Activated gamma-delta T cell treated with Interleukin-2 at 50 U/mL for 16 hours (primary cell): ENCODE measurements at places on chromosomes 13 and 19.

DNA sequence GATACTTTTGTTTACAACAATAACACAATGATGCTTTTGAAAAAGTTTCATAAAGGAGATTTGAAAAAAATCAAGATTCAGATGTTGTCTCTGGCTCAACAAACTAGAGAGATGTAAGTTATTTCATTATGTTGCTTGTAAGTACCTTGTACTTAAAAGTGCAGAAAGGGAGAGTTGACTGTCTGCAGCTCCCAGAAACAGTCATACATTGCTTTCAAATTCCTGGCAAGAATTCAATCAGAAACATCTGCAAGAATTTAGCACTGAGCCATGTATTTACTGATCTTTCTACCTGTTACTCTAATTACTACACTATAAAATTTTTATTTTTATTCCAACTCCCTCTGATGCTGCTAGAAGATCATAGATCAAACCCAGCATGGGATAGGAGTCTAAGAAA lies 1261.3 kb upstream of the SPRY2 start:
- DNase-seq: no peak

- no peak for DNase-seq
These were observed 7.3 kb upstream of the GADD45B start for GRCh38 chr19:2468596-2468995.

DNA sequence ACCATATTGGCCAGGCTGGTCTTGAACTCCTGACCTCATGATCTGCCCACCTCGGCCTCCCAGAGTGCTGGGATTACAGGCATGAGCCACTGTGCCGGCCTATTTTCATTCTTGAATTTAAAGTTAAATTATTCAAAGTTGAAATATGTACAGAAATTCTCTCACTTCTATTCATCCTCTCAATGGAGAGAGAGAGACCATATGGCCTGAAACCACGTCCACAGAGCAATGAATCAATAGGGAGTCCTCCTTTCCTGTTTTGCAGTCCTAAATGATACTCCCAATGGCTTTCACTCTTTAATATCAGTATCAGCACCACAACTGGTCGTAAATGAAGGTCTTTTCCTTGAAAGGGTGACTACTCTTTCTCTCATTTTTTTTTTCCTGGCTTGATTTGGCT lies 30.5 kb upstream of the KCTD4 start:
- no peak for DNase-seq

DNA sequence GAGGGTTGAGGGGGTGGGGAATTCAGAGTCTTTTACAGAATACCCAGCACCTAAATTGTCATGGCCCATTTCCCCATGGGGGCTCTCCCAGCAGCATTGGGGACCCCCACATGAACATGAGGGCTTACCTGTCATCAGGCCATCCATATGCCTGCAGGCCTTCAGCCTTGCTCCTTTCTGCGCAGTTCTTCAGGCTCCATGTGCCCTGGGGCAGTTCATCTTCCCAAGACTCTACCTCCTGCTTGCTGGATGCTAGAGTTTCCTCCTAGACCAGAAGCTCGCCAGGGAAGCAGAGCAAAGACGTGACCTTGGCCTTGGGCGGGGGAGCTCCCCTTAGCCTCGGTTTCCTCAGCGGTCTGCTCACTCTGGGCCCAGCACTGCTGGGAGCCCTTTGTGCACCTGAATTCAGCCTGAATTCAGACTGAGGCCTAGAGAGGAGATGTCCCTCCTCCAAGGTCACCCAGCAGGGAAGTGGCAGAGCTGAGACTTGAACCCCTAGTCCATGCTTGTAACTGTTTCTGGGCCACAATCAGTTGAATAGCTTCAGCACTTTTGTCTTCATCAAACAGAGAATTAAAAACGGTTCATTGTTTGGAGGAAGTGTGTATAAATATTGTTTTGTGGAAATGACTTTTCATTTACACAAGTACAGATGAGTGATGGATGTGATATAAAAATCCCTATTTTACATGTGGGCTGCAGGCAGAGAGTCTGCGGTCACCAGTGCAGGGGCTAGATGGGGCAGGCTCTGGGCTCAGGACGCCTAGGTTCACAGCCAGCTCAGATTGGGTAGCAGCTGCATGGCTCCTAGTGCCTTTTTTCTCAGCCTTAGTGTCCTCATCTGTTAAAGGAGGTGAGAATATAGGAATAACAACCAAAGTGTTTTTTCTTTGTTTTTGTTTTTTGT lies 9.5 kb downstream of the PPP5C start:
- DNase-seq: no peak

DNA sequence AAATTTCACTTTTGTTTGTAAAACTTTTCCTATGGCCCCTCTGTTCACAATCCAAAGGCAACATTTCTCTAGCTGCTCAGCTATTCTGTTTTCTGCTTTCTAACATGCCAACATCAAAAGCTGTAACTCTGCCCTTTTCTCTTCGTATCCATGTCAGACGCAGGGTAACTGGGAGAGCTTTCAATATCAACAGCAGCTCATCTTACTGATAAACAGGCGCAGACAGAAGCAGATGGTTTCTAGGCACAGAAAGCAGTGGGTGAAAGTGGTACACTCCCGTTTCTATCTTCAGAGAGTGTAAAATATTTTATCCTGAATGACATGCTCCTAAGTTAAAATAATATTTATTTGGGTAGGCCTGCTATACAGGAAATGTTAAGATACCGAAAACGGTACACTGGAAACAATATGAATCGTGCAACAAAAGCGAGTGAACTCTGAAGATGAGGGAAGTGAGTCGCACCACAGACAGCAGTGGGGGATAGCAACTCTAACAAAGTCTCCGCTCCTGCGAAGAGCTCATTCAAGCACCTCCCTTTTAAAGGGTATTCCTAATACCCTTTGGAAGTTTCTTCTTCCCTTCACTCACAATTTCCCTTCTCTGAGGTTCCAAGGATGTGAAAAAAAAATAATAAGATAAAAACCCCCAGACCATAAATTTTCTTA lies 798.3 kb downstream of the GPC5 start:
- DNase-seq: no peak

DNA sequence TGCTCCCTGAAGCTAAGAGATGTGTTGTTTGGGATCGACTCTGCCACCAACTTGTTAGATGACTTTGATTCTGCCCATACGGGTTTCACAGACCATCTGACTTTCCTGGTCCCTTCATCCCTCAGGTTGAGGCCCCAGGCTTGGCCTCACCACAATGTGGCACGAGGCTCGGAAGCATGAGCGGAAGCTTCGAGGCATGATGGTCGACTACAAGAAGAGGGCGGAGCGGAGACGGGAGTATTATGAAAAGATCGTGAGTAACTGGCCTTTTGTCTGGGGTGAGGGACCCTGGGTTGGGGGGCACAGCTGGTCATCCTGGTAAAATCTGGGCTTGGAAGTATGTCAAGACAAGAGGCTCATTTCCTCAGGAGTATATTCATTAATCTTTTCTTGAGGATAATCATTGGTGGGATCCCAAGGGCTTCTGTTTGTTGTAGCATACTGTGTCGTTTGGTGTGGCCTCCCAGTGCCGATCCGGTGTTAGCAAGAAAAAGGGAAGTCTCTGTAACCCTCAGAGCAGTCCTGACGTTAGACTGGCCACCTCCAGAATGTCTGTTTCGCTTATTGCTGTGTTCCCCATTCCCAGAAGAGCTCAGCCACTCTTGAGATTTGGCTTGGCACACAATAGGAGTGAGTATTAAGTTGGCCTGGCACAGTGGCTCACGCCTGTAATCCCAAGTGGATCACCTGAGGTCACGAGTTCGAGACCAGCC lies 1.4 kb downstream of the CLASRP start:
- no peak for DNase-seq

GRCh38 chr13:78035500-78035899 lies 116.9 kb upstream of the EDNRB start:
- no peak for DNase-seq

DNA sequence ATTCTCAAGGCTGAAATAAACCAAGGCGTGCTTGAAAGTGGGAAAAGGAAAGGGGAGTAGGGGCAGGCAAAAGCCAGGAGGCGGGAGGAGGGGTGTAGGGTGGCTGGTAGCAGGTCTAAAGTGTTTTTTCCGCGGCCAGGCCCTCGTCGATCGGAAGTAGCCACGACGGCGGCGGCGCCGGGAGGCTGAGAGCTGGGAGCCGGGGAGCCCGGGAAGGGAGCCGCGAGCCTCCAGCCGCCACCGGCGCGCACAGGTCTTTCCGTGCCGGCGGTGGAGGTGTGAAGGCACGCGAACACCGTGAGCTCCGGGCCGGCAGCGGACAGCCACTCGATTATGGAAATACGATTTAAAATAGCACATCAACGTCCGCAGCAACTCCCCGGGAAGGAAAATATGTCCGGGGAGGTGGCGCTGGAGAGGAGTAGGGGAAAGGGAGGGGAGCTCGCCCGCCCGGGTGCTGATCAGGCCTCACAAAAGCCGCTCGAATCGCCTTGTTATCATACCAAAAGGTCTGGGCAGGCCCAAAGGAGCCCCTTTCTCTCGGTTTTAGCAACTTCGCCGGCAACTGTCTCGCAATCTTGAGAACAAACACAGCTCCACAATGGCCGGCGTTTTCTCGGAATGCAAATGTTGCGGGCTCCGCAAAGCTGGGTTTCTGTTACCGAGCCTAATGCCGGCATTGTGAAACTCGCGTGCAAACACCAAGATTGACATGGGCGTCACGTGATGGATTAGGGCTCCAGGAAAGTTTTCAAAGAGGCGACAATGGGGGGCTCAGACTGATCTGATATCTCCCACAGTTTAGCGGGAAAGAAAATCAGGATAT lies 2.9 kb upstream of the PCDH8 start:
- no peak for DNase-seq

GRCh38 chr19:46537136-46538097 lies 41.8 kb upstream of the PNMA8B start:
- peak; percentile 68 for DNase-seq

GRCh38 chr19:28882818-28883217 lies 330.1 kb downstream of the UQCRFS1 start:
- DNase-seq: no peak

GRCh38 chr19:48552406-48553322 lies 692 bp downstream of the SULT2B1 start:
- no peak for DNase-seq

DNA sequence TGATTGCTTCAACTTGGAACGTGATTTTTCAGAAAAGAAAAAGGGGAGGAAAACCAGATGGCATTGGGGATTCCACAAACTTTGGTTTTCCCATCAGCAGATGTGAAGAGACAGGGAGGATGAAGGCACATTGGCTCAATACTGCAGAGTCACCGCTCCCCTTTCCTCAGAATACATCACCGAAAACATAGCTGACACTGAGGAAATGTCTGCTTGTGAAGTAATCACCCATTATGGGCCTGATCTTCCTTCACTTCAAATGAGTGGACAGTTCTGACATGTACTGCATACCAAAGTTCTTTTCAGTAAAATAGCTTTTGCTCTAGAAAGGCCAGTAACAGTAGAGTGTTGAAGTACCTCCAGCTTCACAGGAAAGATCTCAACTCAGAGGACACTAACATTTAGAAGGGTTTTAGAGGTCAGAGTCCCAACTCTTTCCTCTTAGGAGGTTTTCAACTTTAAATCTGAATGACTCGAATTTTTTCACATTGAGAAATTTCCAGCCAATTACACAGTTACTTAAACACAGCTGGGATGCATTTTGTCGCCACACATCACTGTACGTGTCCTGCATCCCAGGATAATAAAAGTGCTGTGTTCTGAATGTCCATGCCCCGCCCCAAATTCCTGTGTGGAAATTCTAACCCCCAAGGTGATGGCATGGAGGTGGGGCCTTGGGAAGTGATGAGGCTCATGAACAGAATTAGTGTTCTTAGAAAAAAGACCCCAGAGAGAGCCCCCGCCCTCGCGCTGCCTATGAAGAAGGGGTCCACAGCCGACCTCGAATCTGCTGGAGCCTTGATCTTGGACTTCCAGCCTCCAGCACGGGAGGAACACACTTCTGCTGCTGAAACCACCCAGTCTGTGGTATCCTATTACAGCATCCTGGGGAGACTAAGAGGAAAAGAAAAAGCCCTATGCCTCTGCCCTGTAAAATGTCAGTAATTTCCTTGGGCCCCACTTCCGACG lies 77.7 kb downstream of the COL4A1 start:
- no peak for DNase-seq

GRCh38 chr13:86161257-86161656 lies 362.0 kb upstream of the SLITRK6 start:
- no peak for DNase-seq

DNA sequence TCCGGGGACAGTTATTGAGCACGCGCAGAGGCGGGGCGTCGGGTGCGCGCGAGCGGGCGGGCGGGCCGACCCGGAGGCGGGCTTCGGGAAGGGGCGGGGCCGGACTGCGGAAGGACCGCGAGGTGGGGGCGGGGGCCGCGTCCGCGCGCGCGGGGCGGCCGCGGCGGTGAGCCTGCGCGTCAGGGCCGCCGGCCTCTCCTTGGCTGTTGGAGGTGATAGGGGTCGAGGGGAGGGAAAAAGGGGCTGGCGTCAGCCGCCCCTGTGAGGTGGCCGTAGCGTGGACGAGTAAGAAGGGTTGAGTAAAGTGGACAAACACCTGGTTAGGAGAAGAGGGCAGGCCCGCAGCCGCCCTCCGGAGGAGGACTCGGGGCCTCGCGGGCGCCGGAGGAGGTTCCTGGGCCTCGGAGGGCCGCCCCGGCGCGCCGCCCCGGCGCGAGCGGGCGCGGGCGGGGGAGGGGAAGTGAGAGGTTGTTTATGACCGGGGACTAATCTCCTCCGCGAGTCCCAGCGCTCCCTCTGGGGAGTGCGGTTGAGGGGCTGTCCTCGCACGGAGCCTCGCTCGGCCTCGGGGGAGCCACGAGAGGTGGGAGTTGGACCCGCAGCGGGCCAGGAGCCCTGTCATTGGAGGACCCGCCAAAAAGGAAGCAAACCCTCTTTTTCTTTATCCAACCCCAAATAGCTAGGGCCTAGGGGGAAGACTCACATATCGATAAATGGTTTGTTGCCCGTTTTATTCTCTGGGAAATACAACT lies 547 bp upstream of the INTS6 start:
- DNase-seq: peak; percentile 79

- no peak for DNase-seq
These were observed 38.0 kb downstream of the PHF11 start for GRCh38 chr13:49533591-49534269.

DNA sequence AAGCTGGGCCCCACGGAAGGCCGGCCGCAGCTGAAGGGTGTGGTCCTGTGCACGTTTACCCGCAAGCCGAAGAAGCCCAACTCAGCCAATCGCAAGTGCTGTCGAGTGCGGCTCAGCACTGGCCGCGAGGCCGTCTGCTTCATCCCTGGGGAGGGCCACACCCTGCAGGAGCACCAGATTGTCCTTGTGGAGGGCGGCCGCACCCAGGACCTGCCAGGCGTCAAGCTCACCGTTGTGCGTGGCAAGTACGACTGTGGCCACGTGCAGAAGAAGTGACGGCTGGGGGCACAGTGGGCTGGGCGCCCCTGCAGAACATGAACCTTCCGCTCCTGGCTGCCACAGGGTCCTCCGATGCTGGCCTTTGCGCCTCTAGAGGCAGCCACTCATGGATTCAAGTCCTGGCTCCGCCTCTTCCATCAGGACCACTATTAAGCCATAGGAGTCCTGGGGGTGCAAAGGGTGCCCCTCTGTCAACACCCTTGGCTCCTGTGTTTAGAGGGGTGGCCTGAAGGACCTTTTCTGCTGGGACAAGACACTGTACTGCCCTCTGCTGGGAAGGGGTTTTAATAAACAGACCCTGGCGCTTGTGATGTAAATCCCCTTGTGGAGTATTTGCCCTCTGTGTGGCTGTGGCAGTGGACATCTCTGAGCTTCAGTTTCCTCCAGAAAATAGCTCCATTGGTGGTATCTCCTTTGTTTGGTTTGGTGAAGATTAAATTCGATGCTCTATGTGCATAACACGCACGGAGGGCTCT lies 1.9 kb downstream of the MRPS12 start:
- peak; percentile 32 for DNase-seq

- DNase-seq: no peak
These were observed 150.9 kb downstream of the URI1 start for GRCh38 chr19:30092721-30093569.
